ENCODE measurements at places on chromosomes 12 and 14.

DNA sequence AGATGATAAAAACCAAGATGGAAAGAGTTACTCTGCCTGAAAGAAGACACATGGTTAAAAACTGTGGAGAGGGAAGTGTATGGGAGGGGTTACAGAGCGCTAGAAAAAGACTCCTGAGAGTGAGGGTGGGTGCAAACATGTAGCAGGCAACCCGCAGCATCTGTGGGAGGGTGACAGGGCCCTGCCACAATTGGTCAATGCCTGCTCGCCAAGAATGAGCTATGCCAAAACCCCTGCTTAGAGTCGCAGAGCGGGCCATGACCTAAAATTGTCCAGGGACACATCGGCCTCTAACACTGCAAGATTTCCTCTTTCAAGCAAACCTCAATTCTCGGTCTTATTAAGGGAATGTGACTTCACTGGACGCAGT is 700 bp downstream of the PRKAG1 start:
- no peak for DNase-seq

GRCh38 chr14:97782871-97783414 is 985.8 kb downstream of the VRK1 start:
- DNase-seq, result no peak

DNA sequence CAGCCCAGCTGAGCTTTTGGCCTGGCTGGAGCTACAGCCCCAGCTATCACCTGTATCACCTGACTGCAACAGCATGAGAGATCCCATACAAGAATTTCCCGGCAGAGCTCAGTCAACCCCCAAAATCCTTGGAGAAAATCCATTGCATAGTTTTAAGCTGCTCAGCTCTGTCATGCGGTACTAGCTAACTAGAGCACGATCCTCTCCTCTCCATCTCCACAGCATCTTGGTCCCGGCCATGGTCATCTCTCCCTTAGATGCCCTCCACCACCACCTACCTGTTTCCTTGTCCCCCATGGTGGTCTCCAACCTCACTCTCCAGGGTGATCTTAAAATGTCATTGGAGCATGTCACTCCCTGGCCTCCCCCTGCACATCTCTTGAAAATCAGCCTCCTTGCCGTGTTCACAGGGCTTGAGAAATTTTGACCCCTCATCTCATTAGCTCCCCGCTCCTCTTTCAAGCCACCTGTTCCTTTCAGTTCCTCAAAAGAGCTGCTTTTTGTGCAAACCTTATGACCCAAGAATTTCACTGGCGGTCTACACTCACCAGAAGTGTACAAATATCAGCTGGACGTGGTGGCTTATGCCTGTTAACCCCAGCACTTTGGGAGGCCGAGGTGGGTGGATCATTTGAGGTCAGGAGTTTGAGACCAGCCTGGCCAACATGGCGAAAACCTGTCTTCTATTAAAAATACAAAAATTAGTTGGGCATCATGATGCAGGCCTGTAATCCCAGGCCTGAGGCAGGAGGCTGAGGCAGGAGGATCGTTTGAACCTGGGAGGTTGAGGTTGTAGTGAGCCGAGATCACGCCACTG is 8.1 kb upstream of the CLMN start:
- DNase-seq, result no peak

DNA sequence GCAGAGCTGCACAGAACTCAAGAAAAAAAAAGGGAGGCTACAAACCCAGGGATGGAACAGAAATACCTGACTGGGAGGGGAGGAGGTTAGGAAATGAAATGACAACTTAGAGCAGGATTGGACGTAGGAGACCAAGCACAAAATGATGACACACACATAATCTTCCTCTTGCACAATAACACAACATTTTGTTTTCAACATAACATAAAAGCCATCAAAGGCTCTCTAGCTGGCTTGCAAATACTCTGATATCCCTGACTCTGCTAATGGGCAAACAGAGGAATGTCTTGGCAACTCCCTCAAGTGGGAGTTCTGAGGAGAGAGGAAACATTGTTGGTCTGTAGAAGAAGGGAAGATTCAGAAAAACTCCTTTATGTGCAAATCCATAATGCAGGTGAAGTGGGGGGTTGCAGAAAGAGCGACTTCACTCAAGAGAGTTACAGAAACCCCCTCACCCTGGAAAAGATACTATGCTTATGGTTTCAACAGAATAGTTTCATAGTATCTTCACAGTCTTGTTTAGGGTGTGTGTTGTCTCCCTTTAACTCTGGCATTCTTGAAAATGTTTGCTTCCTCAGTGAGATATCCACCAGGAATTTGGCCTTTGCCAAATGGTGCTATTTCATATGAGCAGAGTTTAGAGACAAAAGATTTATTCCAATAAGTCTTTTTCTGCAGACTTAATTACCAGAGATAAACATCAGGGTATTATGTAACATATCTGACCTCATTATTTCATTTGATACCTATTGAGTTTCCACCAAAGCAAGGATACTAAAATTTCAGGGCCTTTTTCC is 43.8 kb upstream of the LTBP2 start:
- DNase-seq, result no peak

DNA sequence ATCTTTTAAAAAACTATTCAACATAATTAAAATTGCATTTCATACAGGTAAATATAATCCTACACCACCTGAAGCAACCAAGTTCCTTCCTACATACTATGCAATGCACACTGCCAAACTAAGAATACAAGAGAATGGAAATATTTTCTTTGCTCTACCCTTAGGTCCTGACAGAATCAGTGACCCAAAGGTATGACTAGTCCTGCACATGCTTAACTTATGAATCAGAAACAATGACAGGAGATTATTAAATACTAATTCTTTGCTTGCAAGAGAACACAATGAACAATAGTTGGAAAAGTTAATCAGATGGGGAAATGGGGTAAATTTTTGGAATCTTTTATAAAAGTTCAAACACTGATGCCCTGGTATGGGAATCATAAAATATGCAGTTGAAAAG is 220.1 kb downstream of the SOX5 start:
- no peak for DNase-seq

- no peak for DNase-seq
These were observed 158.9 kb upstream of the BTG1 start for GRCh38 chr12:92304371-92305055.

- DNase-seq, result no peak
These were observed 175.9 kb upstream of the RBM19 start for GRCh38 chr12:114141921-114142564.

- DNase-seq, result no peak
These were observed 17.0 kb upstream of the BCL7A start for GRCh38 chr12:122004633-122005071.

- DNase-seq, result no peak
These were observed 66.3 kb upstream of the EEA1 start for GRCh38 chr12:92995258-92995903.

GRCh38 chr14:104866451-104867370 is 1.6 kb downstream of the CEP170B start:
- DNase-seq, result no peak

GRCh38 chr14:39739796-39740195 is 307.6 kb upstream of the FBXO33 start:
- no peak for DNase-seq

DNA sequence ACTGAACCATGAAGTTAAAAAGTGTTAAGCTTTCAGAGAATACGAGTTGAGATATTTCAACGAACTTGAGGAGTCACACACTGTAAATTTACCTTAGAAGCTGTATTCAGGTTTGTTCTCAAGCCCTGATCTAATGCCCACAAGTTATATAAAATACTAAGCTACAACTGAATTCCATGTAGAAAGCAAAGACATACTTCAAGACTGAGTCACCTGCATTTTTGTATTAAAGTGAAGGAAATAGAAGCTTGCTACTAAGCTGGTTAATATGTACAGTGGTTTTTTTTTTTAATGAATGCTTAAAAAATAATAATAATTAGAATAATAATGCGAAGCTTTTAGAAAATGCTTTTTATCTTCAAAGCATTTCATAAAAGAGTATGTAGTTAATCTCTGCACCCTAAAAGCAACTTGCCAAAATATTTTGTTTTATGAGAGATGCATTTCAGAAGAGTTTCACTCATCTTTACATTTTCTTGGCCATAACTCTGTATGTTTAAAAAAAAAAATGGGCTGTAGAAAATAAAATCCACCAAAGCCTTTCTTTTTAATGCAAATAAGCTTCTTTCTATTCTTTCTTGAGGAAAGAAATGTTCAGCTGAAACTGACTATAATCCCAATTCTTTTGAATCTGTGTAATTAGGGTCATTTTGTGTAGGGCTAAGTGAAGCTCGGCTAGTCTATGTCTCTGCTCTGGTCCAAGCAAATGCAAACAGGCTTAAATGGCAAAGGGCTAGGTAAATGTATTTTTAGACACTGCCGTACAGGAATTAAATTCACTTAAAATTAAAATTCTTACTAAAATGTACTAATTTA is 1047.5 kb upstream of the FLRT2 start:
- no peak for DNase-seq

GRCh38 chr12:225012-225411 is 11.1 kb upstream of the SLC6A12 start:
- no peak for DNase-seq

DNA sequence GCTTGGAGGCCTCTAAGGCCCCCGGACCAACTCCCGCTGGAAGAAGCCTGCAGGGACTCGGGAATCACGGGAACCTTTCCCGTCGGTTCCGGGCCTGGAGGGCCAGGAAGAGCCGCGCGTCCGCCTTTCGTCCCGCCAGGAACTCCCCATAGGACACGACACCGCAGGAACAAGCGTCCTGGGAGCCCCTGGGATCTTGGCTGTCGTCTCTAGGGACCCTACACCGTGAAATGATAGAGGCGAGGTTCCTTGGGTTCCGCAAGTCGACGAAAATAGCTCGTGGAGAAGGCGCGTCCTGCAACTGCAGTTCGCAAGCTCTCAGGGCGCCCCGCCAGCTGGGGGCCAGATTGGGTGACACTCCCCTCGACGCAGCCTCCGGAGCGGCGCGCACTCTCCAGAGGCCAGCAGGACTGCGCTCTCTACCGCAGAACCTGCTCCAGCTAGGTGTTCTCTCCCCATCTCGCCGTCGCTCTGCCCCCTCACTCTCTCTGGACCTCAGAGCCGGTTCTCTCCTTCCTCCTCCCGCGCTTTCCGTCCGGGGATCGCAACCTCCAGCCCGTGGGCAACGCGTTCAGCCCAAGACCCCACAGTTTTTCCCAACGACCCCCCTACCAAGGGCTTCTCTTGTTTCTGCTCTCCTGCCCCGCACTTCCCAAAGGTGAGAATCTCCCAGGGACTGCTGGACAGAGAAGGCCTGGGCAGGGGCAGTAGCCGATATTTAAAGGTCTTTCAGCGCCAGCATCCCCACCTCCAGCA is 776 bp downstream of the BMP4 start:
- no peak for DNase-seq

DNA sequence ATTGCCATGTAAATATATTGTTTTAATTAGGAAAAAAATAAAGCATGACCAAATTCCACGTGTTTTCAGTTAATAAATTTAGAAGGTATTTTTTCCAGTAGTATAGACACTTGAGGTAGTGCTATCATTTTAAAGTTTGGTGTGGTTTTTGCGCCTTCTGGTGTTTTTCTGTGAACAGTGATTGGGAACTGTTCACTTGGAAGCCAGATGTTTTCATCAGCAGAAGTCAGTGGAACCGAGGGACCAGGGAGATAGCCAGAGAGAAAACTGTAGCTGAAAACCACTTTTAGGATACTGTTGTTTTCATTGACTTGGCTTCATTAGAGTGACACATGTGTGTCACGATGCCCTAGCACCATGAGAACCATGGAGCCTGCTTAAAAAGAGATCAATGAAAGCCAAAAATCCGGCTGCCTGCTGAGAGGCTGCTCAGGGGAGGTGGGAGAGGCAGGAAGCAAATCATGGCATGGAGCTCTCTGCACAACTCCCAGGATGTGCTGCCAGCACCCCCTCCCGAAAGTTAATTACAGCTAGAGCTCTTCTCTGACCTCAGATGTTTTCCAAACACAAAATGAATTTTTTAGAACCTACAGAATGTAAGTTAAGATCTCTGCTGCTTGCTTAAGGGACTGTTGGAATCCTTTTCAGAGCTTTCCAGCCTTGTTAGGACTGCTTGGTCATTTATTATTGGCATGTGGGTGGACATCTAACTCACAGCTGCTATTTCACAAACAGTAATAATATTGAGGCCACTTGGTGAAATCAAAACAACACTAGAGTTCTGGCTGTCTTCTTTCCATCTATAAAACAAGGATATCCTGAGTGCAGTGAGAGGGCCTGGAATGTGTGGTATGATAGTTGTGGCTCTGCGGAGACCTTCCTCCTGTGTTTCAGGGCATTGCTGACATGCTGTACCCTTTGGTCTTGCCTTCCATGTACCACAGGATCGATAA is 192.3 kb downstream of the ANO4 start:
- DNase-seq, result no peak

- no peak for DNase-seq
These were observed 15.8 kb upstream of the NINJ2 start for GRCh38 chr12:678747-679712.

DNA sequence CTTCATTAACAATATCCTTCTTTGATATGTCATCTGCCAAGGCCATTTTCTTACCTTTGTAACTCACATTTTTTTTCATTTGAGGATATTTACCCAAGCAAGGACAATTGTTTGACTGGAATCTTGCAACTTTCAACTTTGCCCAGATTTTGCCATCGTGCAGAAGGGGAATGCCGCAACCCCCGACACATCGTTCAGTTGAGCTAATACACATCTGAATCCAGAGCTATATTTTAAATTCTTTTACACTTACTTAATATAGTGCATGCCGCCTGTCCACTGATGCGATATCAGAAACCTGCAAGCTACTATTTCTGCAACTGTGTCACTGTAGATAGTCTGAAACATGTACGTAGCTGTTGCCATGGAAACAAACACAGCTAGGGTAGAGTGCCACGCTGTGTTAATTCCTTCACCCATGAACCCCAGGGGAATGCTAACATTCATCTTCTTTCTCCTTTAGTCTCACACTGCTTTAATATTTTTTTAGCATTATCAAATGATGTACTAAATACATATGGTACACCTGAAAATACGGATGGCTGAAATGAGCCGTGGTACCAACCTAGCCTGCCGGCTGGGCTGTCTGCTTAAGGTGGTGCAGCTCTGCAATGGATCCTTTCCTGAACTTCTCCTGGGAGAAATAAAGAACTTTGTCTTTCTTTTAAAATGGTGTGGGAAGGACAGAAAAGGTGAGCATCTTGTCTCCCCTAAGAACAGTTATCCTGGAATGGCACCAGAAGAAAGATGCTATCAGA is 77.0 kb upstream of the FOXN3 start:
- DNase-seq, result no peak

DNA sequence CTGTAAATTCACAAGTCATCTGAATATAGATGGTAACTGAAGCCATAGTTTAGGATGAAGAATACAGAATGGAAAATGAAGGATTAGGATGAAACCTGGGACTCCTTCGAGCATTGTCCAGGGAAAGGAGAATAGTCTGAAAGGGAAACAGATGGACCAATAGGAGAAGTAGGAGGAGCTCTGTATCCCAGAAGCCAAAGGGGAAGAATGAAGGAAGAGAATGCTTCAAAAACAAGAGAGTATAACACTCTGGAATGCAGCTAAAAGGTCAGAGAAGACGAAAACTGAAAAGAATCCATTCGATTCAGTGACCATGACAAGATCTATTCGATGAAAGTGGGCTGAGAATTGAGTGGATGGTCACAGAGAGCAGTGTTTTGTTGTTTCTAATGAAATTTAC is 1.0 kb downstream of the GMFB start:
- DNase-seq, result no peak

GRCh38 chr14:77180726-77181602 is 634 bp upstream of the TMEM63C start:
- DNase-seq, result no peak

- no peak for DNase-seq
These were observed 37.6 kb downstream of the MVK start for GRCh38 chr12:109611223-109611622.

All from stimulated activated naive CD4-positive, alpha-beta T cell (primary cell).